ENCODE measurements at places on chromosomes 13 and 19.
A peak's percentile ranks its signal among the peaks of the same experiment; 100 is the strongest.

GRCh38 chr13:51697181-51697580 is 106.8 kb downstream of the DHRS12 start:
- H3K4me1 ChIP-seq, result peaks cover 2% of the 10 kb centered on the region
- H3K4me3 ChIP-seq, result no peak overlapping the region
- no peak for DNase-seq
- H3K36me3 ChIP-seq, result no peaks in the 10 kb centered on the region
- H3K27me3 ChIP-seq, result no peaks in the 10 kb centered on the region

DNA sequence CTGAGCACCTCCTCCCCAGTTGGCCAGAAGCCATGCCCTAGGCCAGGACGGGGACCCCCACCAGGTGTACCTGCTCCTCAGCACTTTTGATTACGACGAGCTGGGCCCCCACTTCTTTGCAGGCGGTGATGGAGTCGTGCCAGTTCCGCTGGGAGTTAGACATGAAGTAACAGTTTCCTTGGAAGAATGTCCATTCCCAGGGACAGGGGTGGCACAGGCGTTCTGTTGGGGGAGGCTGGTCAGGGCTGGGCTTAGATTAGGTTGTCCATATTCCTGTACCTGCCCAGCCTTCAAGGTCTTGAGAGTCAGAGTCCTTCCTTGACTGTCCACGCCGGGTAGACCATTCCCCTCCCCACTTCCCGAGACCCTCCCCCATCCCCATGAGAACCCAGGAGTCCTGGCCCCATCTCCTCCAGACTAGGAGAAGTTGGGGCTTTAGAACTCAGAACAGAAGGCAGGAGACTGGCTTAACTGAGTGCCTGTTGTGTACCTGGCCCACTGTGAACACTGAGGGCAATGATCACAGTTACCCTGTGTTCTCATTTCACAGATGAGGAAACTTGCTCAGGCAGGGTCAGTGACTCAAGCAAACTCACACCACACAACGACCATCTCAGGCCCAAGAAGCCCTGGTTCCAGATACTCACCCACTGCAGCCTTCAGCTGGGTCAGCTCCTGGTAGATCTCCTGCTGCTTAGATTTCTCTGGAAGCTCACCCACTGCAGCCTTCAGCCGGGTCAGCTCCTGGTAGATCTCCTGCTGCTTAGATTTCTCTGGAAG is 2.3 kb downstream of the CD209 start:
- H3K4me1 ChIP-seq, result no peaks in the 10 kb centered on the region
- DNase-seq, result no peak
- no peak overlapping the region for H3K4me3 ChIP-seq

DNA sequence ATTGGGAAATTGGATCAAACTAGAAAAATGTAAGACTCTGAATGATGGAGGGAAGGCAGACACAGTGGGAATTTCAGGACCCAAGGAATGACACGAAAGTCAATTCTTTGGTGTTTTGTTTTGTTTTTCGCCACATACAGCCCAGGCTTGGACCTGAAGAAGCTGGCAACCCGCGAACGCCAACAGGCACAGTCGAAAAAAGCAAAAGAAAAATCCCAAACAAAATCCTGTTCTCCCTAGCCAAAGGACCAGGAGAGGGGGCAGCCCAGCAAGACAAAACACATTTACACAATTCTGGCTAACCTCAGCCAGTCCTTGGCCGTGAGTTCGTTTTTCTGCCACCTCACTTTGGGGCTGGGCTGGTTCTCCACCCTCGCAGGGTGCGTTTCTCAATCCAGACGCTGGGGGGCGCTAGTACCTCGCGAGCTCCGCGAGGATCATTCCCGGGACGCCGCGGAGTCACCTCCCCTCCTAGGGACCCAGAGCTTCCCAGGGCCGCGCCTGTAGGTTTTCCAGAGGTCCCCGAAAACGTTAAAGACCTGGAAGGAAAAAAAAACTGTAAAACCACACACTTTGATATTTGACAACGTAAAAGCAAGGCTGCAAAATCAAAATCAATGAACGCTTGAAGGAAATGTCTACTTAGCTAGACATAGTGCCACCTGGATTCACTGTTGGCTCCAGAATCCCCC is 34.9 kb upstream of the TPM4 start:
- no peak overlapping the region for H3K27ac ChIP-seq
- H3K4me3 ChIP-seq, result peak overlapping the region; percentile 10
- no peaks in the 10 kb centered on the region for H3K36me3 ChIP-seq
- peak; percentile 75 for DNase-seq

GRCh38 chr19:38634757-38635482 is 12.5 kb upstream of the ACTN4 start:
- peak; percentile 74 for DNase-seq
- H3K27ac ChIP-seq, result peak overlapping the region; percentile 93
- H3K4me1 ChIP-seq, result peaks cover 25% of the 10 kb centered on the region
- peak overlapping the region; percentile 71 for H3K4me3 ChIP-seq

DNA sequence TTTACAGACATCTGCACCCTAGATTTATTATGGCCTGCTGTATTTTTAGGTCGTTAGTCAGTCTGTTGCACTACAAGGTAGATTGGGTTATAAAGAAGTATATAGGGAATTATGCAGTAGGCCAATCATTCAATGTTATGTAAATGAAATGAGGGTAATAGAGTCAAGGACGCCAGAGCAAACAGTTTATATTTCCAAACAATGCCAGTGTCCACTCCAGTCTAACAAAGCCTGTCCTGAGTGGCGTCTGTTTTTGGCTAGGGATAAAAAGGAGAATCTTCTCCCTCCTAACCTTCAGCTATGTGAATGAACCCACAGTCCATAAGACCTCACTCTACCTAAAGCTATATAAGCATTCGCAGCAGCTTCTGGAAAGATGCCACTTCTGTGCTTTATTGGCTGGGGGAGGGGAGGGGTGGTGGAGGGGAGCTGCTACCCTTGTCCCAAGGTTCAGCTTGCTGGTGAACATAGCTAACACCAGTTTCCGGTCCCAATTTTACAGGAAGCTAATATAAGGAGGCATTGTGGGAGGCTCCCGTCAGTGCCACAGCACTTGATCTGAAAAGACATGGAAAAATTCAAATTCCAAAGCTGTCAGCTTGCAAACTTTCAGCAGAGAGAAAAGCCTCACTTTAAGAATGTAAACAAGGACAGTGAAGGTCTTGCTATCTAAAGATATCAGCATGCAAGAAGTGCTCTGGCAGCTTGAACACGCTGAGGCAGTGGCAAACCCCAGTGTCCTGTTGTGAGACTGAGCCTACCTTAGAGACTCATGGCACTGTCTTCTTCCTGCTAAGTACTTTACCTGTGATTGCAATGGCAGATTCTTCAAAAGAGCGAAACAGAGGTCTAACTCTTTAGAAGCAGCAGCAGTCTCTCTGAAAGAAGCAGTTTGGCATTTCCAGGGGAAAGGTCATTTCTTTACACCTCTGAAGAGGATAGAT is 369.9 kb downstream of the PCDH9 start:
- H3K36me3 ChIP-seq, result no peaks in the 10 kb centered on the region
- no peak overlapping the region for H3K4me3 ChIP-seq
- no peak overlapping the region for H3K27ac ChIP-seq
- DNase-seq, result no peak
- no peaks in the 10 kb centered on the region for H3K27me3 ChIP-seq

- peak; percentile 61 for DNase-seq
- H3K27ac ChIP-seq, result no peak overlapping the region
- H3K4me3 ChIP-seq, result peak overlapping the region; percentile 80
- peaks cover 6% of the 10 kb centered on the region for H3K4me1 ChIP-seq
- no peaks in the 10 kb centered on the region for H3K27me3 ChIP-seq
Measured at GRCh38 chr19:17235300-17235970, 9.4 kb downstream of the OCEL1 start.

GRCh38 chr13:99193152-99193551 is 7.5 kb upstream of the UBAC2 start:
- DNase-seq, result no peak
- H3K27me3 ChIP-seq, result no peaks in the 10 kb centered on the region
- peaks cover 4% of the 10 kb centered on the region for H3K36me3 ChIP-seq
- H3K27ac ChIP-seq, result no peak overlapping the region
- H3K4me1 ChIP-seq, result peaks cover 18% of the 10 kb centered on the region
- H3K4me3 ChIP-seq, result no peak overlapping the region

DNA sequence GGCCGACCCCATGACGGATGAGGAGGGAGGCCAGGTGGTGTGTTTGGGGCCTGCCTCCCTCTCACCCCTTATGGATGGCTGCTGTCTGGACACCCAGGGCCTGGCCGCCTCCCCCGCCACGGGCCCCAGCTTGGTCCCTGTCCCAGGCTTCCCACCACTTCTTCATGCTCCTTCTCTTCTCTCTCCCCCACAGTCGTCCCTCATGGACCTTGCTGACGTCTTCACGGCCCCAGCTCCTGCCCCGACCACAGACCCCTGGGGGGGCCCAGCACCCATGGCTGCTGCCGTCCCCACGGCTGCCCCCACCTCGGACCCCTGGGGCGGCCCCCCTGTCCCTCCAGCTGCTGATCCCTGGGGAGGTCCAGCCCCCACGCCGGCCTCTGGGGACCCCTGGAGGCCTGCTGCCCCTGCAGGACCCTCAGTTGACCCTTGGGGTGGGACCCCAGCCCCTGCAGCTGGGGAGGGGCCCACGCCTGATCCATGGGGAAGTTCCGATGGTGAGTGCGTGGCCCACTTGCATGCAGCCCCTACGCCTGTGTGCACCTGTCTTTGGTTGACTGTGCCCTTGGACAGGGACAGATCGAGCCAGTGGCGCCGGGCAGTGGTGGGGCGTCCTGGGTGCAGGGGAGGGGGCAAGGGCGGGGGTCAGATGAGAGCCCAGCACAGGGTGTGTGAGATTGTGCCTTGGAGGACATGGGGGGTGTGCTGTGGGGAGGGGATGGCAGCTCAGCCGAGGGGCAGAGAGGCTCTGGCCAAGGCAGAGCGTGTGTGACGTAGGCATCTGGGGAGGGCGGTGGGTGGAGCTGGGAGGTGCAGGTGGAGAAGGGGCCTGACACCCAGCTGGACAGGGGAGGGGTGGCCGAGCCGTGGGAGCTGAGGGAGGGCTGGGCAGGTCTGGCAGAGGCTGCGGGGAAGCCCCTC is 16.8 kb downstream of the EPN1 start:
- H3K4me3 ChIP-seq, result no peak overlapping the region
- H3K36me3 ChIP-seq, result peaks cover 37% of the 10 kb centered on the region
- peaks cover under 1% of the 10 kb centered on the region for H3K4me1 ChIP-seq
- no peak for DNase-seq
- H3K27me3 ChIP-seq, result no peaks in the 10 kb centered on the region

DNA sequence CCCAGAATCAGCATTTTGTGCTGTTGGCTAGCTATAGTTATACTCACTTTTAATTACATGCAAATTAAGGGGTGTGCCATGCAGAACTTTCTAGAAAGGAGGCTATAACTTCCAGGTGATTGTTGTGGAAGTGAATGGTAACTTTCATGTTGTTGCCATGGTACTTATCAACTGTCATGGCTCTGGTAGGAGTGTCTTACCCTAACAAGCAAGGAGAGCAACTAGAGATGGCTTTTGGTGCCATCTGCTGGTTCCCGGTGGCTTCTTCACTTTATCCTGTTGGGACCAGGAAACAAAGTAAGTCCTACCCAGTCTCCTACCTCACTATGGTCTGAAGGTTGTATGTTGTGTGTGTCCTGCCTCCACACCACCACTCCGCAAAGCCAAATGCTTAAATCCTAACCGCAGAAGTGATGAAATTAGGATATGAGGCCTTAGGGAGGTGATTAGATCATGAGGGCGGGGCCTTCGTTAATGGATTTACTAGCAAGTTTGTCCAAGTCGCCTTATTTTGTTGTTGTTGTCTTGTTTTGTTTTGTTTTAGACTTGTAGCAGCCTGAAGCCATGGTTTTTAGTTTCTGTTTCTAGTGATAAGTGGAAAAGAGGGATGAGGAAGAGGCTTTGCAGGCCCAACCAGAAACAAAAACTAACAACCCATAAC is 22.6 kb downstream of the FBXL12 start:
- no peak overlapping the region for H3K27ac ChIP-seq
- H3K27me3 ChIP-seq, result no peaks in the 10 kb centered on the region
- no peak overlapping the region for H3K4me3 ChIP-seq
- H3K36me3 ChIP-seq, result peaks cover 15% of the 10 kb centered on the region
- peaks cover 16% of the 10 kb centered on the region for H3K4me1 ChIP-seq

GRCh38 chr13:91405240-91405639 is 6.8 kb downstream of the GPC5 start:
- peaks cover 2% of the 10 kb centered on the region for H3K4me1 ChIP-seq
- H3K27ac ChIP-seq, result no peak overlapping the region
- DNase-seq, result no peak
- H3K4me3 ChIP-seq, result no peak overlapping the region
- no peaks in the 10 kb centered on the region for H3K36me3 ChIP-seq

- peaks cover 15% of the 10 kb centered on the region for H3K4me1 ChIP-seq
- H3K4me3 ChIP-seq, result no peak overlapping the region
- no peak for DNase-seq
- H3K36me3 ChIP-seq, result no peaks in the 10 kb centered on the region
- H3K27ac ChIP-seq, result no peak overlapping the region
Measured at GRCh38 chr13:100510208-100510957, 78.2 kb downstream of the GGACT start.

- no peak for DNase-seq
- H3K4me1 ChIP-seq, result no peaks in the 10 kb centered on the region
- H3K27me3 ChIP-seq, result no peaks in the 10 kb centered on the region
Measured at GRCh38 chr13:51541037-51541436, 43.2 kb upstream of the WDFY2 start.

GRCh38 chr13:112489199-112489598 is 98.8 kb downstream of the TUBGCP3 start:
- peaks cover 23% of the 10 kb centered on the region for H3K36me3 ChIP-seq
- no peaks in the 10 kb centered on the region for H3K27me3 ChIP-seq
- H3K4me3 ChIP-seq, result no peak overlapping the region

DNA sequence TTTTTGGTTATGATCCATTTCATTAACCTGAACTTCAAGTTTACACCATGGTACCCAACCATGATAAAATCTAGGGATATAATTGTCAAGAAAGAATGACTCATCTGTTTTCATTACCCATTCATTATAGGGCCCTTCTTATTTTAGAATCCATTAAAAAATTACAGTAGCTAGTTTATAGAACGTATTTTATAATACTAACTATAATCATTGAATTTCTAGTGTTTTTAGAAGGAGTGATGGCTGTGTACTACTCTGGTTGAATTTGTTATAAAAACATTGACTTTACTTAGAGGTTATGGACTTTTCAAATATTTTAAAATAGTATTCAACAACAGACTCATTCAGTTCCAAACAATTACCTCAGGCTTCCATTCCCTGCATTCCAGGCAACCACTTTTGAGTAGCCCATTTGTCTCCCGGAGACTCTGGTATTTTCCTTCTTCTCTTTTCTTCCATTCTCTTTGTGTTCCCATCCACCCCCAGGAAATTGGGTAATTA is 71.9 kb upstream of the KLF12 start:
- no peak overlapping the region for H3K4me3 ChIP-seq
- H3K27ac ChIP-seq, result no peak overlapping the region
- DNase-seq, result no peak
- H3K36me3 ChIP-seq, result peaks cover 4% of the 10 kb centered on the region
- H3K4me1 ChIP-seq, result no peaks in the 10 kb centered on the region

DNA sequence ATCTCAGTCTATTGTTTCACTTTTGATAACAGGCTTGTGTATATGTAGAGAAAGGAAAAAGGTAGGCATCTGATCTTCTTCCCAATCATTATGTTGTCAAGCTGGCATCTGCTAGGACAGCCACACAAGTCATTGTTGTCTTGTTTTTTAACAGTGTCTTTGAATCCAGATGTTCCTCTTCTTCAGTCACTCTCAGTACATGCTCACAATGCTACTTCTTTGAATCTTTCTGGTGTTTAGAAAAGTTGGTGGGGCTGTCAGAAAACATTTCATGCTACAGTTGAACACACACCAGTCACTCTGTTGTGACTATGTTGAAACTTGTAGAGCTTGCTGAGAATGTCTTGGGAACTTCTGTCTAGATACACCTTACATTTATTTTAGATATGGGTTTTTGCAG is 1231.4 kb upstream of the MIR17HG start:
- no peaks in the 10 kb centered on the region for H3K36me3 ChIP-seq
- H3K4me1 ChIP-seq, result no peaks in the 10 kb centered on the region
- no peaks in the 10 kb centered on the region for H3K27me3 ChIP-seq
- H3K27ac ChIP-seq, result no peak overlapping the region
- H3K4me3 ChIP-seq, result no peak overlapping the region

Measured in effector memory CD8-positive, alpha-beta T cell (primary cell).